ENCODE measurements at places on chromosomes 16 and 17. TPM values are rescaled to one million over a fixed set of nuclear protein-coding genes. Genes with fewer than 3 reads are reported as not detected.
A peak's percentile ranks its signal among the peaks of the same experiment; 100 is the strongest.

ABCA10 gene
- total RNA-seq: 0.64 TPM

DNAJA2 gene
- 67.2 TPM for total RNA-seq

PHOSPHO1 gene
- total RNA-seq: not detected

FBXW10 gene
- total RNA-seq: 0.20 TPM

JMJD8 gene
- 64.5 TPM for total RNA-seq

SMTNL2 gene
- total RNA-seq: 1.4 TPM

TNP2 gene
- total RNA-seq: not detected

ZPBP2 gene
- total RNA-seq: not detected

ERCC4 gene
- total RNA-seq: 12.9 TPM

GRCh38 chr16:86663685-86664521, 85.6 kb downstream of the FOXL1 start:
- DNase-seq: no peak

GRCh38 chr17:37312137-37312923, 63.5 kb upstream of the C17orf78 start:
- no peak for DNase-seq

GRCh38 chr17:72236980-72237633, 116.3 kb downstream of the SOX9 start:
- no peak for DNase-seq

GRCh38 chr16:67245674-67246080, 1.6 kb downstream of the FHOD1 start:
- no peak for DNase-seq

DNA sequence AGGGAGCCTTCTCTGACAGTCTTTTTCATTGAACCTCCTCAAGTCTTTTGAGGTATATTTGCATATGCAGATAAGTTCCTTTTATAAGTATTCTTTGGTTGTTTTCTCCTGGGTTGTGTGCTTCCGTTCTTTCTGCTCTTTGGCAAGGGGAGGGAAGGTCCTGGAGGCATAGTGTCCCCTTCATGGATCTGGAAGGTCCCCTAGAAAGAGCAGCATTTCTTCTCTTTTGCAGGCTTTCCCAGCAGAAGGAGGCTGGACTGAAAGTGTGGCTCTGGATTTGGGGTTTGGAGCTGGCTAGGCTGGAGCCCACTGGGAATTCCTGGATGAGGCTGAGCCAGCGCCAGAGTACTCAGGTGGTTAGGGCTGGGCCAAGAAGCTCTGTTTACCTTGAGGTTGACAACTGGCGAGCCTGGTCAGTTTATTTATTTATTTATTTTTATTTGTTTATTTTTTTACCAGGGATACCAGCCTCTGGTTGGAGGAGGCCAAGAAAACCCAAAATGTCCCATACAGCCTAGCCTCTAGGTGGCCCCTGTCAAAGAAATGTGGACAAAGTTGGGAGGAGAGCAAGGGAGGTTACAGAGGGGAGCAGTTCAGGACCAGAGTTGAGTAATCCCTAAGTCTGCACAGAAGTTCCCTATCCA, 5.4 kb upstream of the TOP2A start:
- DNase-seq: no peak

DNA sequence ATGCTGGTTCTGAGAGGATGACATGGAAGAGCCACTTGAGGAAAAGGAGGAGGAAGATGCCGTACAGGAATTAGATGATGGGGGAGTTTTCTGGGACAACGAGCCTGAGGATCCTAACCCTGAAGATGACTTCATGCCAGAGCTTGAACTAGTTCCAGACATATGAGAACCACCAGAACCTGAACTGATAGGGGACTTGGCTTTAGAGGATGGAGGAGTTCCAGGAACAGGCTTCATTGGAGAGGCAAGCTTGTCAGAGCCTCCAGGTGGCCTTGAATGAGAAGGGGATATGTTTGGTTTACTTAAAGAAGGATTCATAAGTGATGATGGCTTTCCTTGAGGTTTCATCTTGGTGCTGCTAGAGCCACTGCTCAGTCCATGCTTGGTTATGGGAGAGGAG, 6.9 kb upstream of the FBXL20 start:
- no peak for DNase-seq

- DNase-seq: no peak
Measured at GRCh38 chr16:1656808-1657617, 21.1 kb upstream of the JPT2 start.

- no peak for DNase-seq
Measured at GRCh38 chr17:14125518-14126137, 56.3 kb downstream of the COX10 start.

DNA sequence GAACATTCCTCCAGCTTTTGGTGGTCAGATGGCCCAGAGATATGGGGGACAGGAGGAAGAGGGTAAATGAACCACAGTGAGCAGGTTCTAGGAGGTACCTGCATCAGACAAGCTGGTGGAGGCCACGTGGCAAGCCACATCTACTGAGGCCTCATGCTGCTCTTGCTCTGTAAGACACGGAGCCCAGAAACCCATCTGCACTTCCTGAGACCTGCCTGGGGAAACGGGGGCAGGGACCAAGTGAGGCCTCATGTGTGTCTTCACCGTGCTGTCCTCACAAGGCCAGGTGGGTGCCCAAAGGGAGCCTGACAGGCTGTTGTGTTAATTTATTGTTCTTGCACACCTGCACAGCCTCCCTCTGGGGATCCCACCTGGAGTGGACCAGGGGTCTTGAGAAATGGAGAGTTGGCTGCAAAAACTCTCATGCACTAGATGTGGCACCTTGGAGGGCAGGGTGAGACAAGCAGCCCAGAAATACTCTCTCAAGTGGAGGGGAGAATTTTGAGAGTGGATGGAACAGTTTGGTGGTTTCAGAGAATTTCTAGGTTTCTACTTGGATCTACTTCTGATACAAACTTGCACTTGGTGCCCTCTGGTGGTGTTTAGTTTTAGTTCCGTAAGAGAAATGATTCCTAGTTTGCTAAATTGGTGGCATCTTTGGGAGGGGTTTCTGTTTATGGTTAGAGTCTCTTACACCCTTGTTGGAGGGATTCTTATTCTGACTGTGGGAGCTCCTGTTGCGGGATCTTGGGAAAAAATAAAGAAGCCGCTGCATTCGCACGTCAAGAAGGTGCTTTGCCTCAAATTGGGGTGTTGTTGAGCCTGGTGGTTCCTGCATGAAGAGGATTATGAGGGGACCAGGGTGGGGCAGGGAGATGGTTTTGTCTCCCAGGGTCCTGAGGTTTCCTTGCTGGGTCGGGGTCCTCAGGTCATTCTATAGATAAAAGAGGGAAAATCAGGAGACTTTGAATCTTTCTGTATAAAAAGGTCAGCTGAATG, 47.5 kb downstream of the SLC6A2 start:
- DNase-seq: peak; percentile 26

All from neural crest cell (in vitro differentiated cells).